ENCODE measurements at places on chromosomes 2 and 18. TPM values are rescaled to one million over a fixed set of nuclear protein-coding genes. Genes with fewer than 3 reads are reported as not detected.

DNA sequence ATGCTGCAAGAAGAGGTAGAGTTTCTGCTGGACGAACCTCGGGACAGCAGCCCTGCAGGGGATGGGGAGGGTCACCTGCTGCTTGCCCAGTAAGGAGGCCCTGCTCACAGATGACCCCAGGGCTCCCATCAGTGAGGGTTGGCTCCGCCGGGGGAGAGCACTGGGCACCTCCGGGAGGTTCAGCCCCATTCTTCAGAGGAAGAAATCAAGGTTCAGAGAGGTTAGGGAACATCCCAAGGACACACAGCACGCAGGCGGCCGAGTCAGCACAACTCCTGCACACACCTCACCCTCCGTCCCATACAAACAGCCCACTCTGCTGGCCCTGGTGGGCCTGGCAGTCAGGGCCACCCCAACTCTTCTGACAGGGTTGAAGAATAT lies 11.7 kb upstream of the CCDC74B start:
- no peak for DNase-seq

Gene CNGA3
- total RNA-seq: not detected

DNA sequence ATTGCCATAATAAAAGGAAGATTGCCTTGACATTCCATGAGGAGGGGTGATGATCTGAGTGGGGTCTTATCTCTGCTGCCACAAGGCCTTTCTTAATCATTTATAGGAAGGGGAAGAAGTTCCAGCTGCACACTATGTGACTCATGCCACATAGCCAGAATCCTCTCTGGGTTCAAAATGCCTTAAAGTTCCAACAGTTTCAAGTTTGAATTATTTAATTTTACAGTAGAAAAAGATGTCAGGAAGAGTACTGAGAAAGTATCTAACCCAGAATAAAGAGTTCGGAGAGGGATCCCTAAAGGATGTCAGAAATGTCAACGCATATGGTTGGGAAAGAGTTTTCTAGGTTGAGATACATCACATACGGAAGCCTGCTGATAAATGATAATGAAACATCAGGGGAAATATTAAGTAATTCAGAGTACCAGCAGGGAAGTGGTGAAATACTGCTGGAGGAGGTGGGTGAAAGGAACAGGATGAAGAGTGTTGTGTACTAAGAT lies 999.9 kb downstream of the TSN start:
- no peak for DNase-seq

DNA sequence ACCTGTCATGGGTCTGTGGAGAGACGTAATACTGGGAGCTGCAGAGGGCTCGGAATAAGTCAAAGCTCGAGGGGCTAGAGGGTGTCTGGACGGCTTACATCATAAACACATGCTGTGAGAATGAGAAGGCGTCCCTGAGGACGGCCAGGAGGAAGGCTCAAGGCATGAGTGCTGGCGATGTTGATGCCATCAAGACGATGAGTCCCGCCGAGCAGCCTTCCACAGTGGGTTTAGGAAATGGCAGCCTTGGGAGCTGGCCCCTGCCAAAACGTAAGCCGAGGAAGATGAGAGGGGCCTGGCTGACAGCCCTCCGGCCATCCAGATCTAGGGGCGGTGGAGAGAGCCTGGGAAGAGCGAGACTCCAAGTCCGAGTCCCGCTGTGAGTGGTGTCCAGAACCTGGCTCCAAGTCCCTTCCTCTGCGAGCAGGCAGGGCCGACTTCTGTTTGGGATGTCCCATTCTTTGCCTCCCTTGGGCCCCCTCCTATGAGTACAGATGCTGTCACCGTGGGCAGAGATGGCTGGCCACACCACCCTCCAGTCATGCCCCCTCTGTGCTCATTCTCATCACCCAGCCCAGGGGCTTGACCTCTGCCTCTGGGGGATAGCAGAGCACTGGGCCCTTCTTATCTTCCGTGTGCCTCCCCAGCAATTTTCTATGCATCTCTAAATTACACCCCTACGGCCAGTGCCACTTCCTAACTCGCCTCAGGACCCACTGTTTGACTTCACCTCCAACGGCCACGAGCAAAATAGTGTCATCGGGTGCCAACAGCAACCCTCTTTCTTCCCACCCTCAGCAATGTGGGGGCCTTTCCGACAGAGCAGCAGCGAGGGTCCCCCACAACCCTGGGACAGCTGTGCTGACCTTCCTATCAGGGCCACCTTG lies 175.7 kb downstream of the FAM210A start:
- no peak for DNase-seq

Gene CXCR2
- total RNA-seq: 0.10 TPM

DNA sequence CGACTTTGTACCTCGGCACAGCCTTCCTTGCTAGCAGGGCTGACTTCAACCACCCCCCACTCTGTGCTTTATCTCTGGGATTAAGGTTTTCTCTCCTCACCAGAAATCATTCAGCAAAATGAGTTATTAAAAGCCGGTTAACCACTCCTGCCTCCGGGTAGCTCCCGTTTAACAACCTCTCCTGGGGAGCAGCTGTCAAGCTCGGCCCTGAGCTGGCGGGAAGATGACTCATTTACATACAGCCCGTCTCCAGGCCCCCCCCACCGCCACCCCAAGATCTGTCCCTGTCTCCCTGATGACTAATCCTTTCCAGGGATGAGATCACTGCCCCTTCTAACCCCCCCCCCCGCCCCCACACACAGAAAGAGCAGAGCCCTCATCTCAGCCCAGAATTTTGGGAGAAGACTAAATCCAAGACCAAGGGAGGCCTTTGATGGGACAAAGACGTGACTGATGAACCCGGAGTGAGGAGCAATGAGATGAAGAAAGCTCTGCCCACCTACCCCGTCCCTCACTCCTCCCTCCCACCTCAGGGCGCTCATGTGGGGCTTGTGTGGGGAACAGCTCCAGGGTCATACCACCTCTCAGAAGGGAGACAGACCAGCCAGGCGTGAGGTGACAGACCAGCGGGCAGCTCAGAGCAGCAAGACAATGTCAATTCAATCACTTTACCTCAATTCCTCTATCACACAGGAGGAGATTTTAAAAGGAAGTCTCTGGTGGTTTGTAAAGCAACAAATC lies 131.4 kb downstream of the MSH2 start:
- DNase-seq: no peak

Gene HRH4
- 8.5 TPM for total RNA-seq

GRCh38 chr2:109619032-109619615 lies 5.0 kb downstream of the SOWAHC start:
- DNase-seq: no peak

- DNase-seq: no peak
Measured at GRCh38 chr2:84482603-84483002, 23.5 kb upstream of the SUCLG1 start.

Gene NR4A2
- 250 TPM for total RNA-seq
